Activated CD4-positive, alpha-beta T cell treated with anti-CD3 and anti-CD28 coated beads, Interleukin-2, amount 10 ng/mL, durations not matched to agents 7 days and 5 days (primary cell): ENCODE measurements at places on chromosomes 13 and 19. TPM values are rescaled to one million over a fixed set of nuclear protein-coding genes. Genes with fewer than 3 reads are reported as not detected.

- DNase-seq = no peak
These were observed 551 bp upstream of the EBI3 start for GRCh38 chr19:4228765-4229178.

Gene MADCAM1
- total RNA-seq = 0.15 TPM

DNA sequence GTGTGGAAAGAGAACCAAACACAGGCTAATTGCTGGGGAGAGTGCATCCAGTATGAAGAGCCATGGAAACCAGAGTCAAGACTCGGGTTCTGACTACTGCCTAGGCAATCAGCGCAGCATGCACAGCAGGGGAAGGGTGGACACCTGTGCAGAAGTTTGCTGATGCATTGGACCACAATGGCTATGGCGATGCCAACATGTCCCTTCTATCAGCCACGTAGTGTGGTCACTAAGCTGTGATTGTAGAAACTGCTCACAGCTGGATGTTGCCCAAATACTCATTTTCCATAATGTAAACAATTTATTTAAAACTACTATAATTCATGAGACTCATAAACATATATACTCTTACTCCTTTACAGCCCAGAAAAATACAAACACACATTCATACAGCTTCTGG lies 1718.2 kb downstream of the EFNB2 start:
- DNase-seq = no peak

Gene SH2D3A
- 35.2 TPM for total RNA-seq

GRCh38 chr19:27652281-27652680 lies 1560.7 kb downstream of the UQCRFS1 start:
- no peak for DNase-seq

GRCh38 chr19:677601-678436 lies 1.6 kb downstream of the FSTL3 start:
- no peak for DNase-seq

Gene CABP5
- total RNA-seq = not detected

Gene LIPE
- total RNA-seq = 27.7 TPM

DNA sequence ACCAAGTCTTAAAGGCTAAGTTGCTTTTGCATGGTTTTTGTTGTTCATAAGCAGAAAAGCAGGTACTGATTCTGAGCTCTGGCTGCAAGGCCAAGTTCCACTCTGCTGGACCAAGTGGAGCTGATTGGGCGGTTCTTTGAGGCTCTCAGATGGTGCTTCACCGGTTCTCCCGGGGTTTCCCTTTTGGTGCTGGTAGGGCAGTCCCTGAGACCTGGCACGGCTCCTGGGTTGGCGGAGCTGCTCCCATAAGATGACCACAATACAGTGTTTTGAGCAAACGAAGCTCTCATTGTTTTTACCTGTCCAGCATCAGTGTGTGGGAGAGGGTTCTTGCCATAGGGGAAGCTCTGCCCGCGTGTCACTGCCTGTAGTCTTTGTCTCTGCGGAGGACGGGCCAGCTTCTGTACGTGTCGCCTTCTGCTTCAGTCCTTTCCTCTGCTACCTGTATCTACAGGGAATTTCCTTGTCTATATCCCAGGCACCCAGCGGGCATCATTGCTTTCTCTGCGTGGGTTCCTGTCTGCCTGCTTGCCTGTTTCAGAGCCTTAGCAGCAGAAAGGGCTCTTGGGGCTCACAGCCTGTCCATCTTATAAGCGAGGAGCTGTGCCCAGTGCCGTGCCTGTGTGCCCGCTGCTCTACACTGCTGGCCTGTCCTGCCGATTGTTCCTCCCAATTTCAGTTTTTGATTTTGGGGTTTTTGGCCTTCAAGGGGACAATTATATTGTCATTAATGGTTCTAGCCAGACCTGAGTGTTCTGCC lies 2.3 kb downstream of the U2AF2 start:
- DNase-seq = no peak

DNA sequence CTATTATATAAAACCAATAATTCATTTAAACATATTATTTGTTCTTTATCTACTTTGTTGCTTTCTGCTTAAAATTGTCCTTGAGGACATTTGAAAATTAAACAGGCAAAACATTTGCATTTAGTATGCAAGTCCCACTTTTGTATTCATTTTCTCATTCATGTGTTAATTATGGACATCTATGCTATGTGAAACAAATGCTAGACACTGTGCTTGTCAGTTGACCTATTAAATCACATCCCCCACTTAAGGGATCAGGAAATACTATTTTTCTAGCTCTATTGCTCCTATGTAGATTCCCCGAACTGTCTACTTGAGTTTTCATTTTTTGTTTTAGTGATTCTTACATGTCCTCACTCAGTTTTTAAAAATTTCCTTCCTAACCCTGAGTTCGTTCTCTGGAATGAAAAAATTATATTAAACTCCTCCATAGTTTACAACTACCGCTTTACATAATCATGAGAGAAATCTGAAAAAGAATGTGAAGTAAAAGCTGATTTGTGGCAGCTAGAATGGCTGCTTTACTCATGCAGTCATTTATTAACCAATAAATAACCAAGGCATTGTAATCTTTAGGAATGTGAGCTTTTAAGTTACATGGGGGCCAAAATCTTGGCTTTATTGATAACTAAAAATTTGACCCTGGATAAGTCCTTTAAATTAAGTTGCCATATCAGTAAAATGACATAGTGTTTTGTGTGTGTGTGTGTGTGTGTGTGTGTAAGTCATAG lies 188.5 kb downstream of the LIG4 start:
- DNase-seq = no peak

GRCh38 chr19:20313894-20314293 lies 146.9 kb downstream of the ZNF486 start:
- no peak for DNase-seq

GRCh38 chr13:106597186-106597585 lies 29.2 kb upstream of the ARGLU1 start:
- DNase-seq = no peak

Gene GYS1
- 55.8 TPM for total RNA-seq

Gene BTBD2
- 66.3 TPM for total RNA-seq

DNA sequence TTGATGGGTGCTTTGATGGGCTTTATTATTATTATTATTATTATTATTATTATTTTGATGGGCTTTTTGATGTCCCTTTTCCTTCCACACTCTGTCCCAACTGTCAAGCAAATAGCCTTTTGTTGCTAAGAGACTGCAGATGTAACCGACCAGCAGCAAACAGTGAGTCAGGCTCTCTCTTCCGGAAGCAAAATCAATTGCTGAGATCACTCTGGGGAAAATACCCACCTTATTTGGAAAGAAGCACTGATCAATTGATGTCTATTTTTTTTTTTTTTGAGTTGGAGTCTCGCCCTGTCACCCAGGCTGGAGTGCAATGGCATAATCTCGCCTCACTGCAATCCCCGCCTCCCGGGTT lies 2.9 kb downstream of the LDLR start:
- peak; percentile 50 for DNase-seq

DNA sequence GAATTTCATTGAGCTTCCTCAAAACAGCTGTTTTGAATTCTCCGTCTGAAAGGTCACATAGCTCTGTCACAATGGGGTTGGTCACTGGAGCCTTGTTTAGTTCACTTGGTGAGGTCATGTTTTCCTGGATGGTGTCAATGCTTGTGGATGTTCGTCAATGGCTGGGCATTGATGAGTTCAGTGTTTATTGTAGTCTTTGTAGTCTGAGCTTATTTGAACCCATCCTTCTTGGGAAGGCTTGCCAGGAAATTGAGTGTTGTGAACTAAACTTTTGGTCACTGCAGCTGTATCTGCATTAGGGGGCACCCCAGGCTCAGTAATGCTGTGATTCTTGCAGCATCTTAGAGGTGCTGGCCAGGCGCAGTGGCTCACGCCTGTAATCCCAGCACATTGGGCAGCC lies 22.0 kb downstream of the BLOC1S3 start:
- no peak for DNase-seq

Gene ZSCAN5A
- 9.4 TPM for total RNA-seq

- DNase-seq = no peak
These were observed 214.1 kb upstream of the KL start for GRCh38 chr13:32802159-32802558.

Gene NEK3
- total RNA-seq = 3.7 TPM

GRCh38 chr13:26400545-26400944 lies 146.6 kb downstream of the CDK8 start:
- no peak for DNase-seq

DNA sequence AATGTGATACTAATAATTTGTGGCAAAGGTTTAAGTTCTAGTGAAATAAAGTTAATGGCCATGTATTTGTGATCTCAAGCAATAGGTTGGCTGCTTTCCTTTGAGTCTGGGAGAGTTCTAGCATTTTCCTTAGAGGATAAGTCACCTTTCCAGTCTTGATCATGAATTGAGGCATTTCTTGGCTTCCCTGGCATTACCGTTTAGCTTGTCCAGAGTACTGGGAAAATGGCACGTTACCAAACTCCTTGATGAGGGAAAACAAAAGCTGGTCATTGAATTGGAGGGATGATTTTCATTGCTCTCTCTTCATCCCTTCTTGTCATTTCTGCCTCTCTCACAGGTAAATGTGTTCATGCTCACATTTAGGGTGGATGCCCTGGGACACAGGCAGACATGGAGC lies 34.0 kb upstream of the SPRY2 start:
- no peak for DNase-seq

Gene KASH5
- 0.85 TPM for total RNA-seq

Gene FFAR1
- total RNA-seq = not detected
